Natural killer cell (primary cell): ENCODE measurements at places on chromosomes 12 and 14. TPM values are rescaled to one million over a fixed set of nuclear protein-coding genes. Genes with fewer than 3 reads are reported as not detected.

DEGS2 gene
- total RNA-seq: 4.4 TPM

MGAT4C gene
- total RNA-seq: not detected

TRIM9 gene
- 0.25 TPM for total RNA-seq

MMP17 gene
- total RNA-seq: 2.0 TPM

KRT81 gene
- 1.3 TPM for total RNA-seq

KRT84 gene
- total RNA-seq: not detected

RASSF9 gene
- total RNA-seq: not detected

KRT1 gene
- 0.27 TPM for total RNA-seq

BDKRB1 gene
- not detected for total RNA-seq

FOXN4 gene
- total RNA-seq: not detected

MDGA2 gene
- total RNA-seq: not detected

ADAMTS20 gene
- total RNA-seq: not detected

IL26 gene
- total RNA-seq: not detected

MYF6 gene
- total RNA-seq: not detected

SCNN1A gene
- 1.5 TPM for total RNA-seq

UNC79 gene
- not detected for total RNA-seq

NELL2 gene
- 14.0 TPM for total RNA-seq
